ENCODE measurements at places on chromosomes 2 and 18. TPM values are rescaled to one million over a fixed set of nuclear protein-coding genes. Genes with fewer than 3 reads are reported as not detected.

The WDSUB1 gene
- 10.1 TPM for total RNA-seq

The CAPN13 gene
- total RNA-seq: 0.09 TPM

The TMEM247 gene
- not detected for total RNA-seq

DNA sequence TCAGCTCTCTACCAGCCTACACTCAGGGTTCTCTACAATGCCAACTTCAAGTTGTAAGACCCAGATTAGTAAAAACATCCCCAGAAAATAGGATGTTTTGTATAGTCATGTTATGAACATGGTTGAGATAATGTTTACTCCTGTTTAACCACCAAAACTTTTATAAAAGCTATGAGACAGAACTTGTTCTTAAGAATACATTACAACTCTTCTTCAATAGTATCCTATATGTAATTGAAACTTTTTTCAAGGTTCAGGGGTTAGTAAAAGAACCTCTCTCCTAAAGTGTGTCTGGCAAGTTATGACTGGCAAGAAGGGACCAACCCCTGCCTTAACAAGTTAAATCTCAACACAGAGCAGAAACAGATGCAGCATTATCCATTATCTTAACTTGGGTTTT is 118.8 kb upstream of the STK17B start:
- no peak overlapping the region for H3K4me3 ChIP-seq
- peaks cover 65% of the 10 kb centered on the region for H3K4me1 ChIP-seq
- H3K36me3 ChIP-seq: peaks cover 52% of the 10 kb centered on the region
- peak overlapping the region; percentile 54 for H3K27ac ChIP-seq
- DNase-seq: no peak
- no peaks in the 10 kb centered on the region for H3K27me3 ChIP-seq

DNA sequence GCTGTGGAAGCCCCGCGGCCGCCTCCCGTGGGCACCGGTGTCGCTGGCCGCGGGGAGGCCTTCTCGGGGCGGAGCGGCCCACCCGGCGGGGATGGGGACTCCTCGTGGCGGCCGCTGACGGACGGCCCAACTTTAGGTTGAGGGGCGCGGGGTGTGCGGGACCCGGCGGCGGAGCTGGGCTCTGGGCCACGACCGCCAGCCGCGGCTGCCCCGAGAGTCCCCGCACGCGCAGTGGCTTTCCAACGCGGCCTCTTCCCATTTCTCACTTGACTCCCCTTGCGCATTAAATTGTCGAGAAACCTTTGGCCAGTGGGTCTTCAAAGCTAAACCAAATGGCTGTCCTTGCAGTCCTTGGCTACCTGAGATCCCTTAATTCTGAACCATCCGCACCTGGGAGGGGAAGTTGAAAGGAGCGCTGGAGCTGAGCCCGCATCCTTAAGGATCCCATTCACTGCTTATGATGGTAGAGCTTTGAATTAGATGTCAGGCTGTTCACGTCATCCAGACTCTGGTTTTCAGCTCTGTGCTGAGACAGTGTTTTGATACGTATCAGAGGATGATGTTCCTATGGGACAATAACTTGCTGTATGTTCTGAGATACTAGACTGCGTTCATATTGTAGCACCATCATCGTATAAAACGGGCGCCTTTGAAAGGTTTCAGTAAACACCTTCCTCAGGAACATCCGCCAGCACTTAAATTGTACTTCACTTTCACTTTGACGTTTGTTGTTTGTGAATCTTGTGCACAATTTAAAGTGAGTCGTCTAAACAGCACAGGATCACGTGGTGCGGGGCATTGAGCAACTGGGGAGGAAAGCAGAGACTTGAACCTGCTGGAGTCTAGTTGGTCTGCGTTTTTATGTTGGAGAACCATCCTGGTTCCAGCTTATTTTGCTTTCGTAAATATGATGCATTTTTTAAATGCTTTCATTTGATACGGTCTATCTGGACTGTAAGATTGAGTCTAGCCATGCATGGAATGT is 874 bp downstream of the CLIP4 start:
- peak overlapping the region; percentile 80 for H3K4me3 ChIP-seq
- peaks cover 48% of the 10 kb centered on the region for H3K4me1 ChIP-seq
- H3K27me3 ChIP-seq: no peaks in the 10 kb centered on the region
- no peaks in the 10 kb centered on the region for H3K36me3 ChIP-seq
- peak overlapping the region; percentile 93 for H3K27ac ChIP-seq
- DNase-seq: peak; percentile 54

Data from heart right ventricle (tissue), 16 donors.